ENCODE measurements at places on chromosomes 6 and 20. TPM values are rescaled to one million over a fixed set of nuclear protein-coding genes. Genes with fewer than 3 reads are reported as not detected.

WFDC5 gene
- 4.3 TPM for total RNA-seq

MTCH1 gene
- total RNA-seq, result 88.0 TPM

GJA10 gene
- not detected for total RNA-seq

NOX3 gene
- not detected for total RNA-seq

ATAT1 gene
- total RNA-seq, result 4.6 TPM

NHSL1 gene
- 34.8 TPM for total RNA-seq

TXNDC5 gene
- 73.5 TPM for total RNA-seq

ELOVL4 gene
- 6.8 TPM for total RNA-seq

ZNF133 gene
- total RNA-seq, result 7.1 TPM

NINL gene
- total RNA-seq, result 4.8 TPM

CCN6 gene
- not detected for total RNA-seq

KIF13A gene
- 16.5 TPM for total RNA-seq

MAS1 gene
- total RNA-seq, result not detected

LY6G5C gene
- total RNA-seq, result 0.72 TPM

RPP21 gene
- 46.0 TPM for total RNA-seq

SLC52A3 gene
- total RNA-seq, result 6.7 TPM

PPP1R16B gene
- total RNA-seq, result 2.3 TPM

FAM217A gene
- not detected for total RNA-seq

OR2J3 gene
- not detected for total RNA-seq

DTNBP1 gene
- total RNA-seq, result 9.9 TPM

HLA-DRB5 gene
- total RNA-seq, result not detected

Data from esophagus mucosa (tissue), 1 donor.